Activated CD8-positive, alpha-beta memory T cell treated with anti-CD3 and anti-CD28 coated beads for 1 hour (primary cell): ENCODE measurements at places on chromosomes 7 and 10.

GRCh38 chr7:51666751-51667150 lies 350.1 kb upstream of the COBL start:
- DNase-seq, result no peak

GRCh38 chr7:125871431-125871830 lies 941.8 kb upstream of the POT1 start:
- DNase-seq, result no peak

GRCh38 chr7:157769086-157769485 lies 432.3 kb downstream of the DNAJB6 start:
- DNase-seq, result no peak

GRCh38 chr10:125203186-125203800 lies 42.9 kb upstream of the CTBP2 start:
- no peak for DNase-seq

- no peak for DNase-seq
These were observed 362.9 kb downstream of the MAGI2 start for GRCh38 chr7:79090543-79090942.

DNA sequence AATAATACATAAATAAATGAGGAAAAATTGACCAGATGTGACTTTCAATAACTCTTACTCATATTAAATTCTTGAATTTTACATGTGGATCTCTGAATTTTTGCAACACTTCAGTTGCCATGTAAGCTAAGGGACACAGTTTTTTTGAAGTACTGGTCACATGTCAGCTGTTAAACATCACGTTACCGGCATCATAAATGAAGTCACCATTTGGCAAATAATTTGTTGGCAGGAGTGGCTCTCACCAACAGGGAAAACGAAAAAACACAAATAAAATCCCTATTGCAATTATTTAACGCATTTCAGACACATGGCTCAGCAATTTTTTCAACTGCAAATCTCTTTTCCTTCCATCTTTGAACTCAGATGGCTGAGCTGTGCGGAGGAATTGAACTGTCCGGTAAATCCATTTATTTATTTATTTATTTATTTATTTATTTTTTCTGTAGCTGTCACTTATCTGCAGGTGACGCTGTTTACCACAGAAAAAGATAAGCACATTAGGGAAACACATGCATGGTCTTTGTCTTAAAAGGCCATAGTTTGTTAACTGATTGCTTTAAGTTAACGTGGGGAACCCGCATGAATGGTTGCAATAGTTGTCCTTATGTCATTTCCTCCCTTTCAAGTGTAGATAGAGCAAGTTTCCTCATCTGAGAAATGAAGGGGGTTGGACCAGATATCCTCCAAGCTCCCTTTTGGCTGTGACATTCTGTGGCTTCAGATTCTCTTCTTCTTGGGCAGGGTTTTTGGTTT lies 64.7 kb upstream of the JAZF1 start:
- DNase-seq, result no peak

DNA sequence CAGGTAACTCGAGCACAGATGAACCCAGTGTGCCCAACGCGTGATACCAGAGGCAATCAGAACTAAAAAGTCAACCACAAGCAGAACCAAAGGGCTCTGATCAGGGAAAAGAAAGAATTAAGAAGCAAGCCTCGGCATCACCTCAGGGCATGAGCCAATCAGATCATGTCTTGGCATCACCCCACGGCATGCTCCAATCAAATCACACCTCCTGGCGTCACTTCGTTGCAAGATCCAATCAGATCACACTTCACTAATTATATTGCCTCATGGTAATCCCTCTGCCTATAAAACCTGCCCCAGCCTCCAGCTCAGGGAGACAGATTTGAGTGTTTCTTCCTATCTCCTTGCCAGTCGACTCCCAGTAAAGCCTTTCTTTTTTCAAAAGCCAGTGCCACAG lies 46.8 kb downstream of the TYW1B start:
- no peak for DNase-seq

- DNase-seq, result no peak
These were observed 202.3 kb downstream of the AHR start for GRCh38 chr7:17500736-17501135.

GRCh38 chr10:32131388-32131787 lies 75.2 kb upstream of the KIF5B start:
- DNase-seq, result no peak

DNA sequence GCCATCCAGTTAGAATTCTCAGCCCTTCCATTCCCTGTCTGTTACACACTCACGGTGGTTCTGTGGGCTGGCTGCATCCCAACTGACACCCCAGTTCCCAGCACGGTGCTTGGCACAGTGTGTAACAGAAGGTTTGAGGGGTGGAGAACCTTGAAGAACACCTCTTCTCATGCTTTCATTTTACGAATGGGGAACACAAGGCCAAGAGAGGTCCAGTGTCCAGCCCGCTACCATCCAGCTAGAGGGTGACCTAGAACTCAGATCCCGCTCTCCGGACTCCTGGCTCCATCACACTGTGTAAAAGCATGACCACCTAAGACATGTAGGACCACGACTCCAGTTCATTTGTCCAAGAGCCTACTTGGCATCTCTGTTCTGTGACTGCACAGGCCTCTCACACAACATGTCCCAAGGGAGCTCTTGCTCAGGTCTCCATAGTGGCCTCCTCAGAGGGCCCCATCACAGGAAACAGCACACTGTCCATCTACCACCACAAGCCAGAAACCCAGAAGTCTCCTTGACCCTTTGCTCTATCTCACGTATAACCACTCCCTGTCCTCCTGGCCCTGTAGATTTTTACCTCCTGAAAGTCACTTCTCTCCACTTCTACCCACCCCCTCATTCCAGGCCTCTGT lies 2.8 kb upstream of the CDH23 start:
- DNase-seq, result no peak

GRCh38 chr7:106731187-106731586 lies 70.2 kb upstream of the CCDC71L start:
- DNase-seq, result no peak

- DNase-seq, result no peak
These were observed 113.1 kb downstream of the ZMIZ1 start for GRCh38 chr10:79181698-79182521.

- no peak for DNase-seq
These were observed 45.1 kb downstream of the ZNF503 start for GRCh38 chr10:75356484-75356883.

DNA sequence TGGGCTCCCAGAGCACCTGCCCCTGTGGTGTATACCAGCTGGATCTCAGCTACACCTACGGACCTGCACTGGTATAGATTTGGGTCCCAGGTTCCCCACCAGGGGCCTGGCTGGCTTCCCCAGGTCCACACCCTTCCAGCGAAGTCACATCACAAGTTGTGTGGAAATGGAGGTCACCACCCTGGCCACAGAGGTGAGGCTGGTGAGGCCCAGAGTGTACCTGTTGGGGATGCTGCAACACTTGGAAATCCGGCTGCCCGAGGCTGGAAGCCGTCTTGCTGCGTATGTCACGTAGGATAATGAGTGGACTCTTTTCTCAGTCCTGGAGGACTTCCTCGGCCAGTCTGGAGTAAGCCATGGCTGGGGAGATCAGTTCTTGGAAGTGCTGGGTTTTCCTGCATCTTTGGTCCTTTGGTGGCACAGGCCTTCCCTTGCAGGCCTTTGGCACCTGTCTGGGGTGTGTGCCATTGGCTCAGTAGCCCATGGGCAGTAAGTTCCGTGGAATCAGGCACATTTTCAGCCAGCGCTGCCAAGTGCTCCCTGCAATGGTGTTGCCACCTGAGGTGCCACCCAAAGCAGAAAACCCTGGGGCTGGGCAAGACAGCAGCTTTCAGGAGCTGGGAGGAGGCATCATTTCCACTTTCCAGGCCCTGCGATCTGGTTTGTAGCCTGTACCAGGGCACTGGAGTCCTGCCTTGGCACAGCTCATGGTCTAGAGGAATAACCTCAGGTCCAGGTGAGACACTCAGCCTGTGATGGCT lies 97.9 kb downstream of the LHPP start:
- no peak for DNase-seq

GRCh38 chr7:111873963-111874690 lies 311.8 kb upstream of the IMMP2L start:
- no peak for DNase-seq

- no peak for DNase-seq
These were observed 931 bp downstream of the PAPSS2 start for GRCh38 chr10:87660484-87661133.

GRCh38 chr7:116241291-116241690 lies 31.0 kb downstream of the TES start:
- no peak for DNase-seq

DNA sequence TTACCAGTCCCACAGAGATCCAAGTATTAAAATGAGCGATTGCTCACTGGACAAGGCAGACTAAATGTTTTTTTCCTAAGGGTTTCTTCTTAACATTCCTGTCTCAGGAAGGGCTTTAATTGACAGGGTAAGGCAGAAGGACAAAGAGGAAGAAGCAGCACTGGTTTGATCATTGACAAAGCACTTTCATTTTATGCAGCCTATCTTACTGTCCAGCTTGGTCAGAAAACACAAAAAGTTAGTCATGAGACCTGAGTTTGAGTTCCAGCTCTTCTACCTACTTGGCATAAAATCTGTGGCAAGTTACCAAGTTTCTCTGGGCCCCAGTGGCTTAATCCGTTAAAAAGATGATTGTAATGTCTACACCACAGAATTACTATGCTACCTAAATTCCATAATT lies 458.5 kb downstream of the GFRA1 start:
- DNase-seq, result no peak

DNA sequence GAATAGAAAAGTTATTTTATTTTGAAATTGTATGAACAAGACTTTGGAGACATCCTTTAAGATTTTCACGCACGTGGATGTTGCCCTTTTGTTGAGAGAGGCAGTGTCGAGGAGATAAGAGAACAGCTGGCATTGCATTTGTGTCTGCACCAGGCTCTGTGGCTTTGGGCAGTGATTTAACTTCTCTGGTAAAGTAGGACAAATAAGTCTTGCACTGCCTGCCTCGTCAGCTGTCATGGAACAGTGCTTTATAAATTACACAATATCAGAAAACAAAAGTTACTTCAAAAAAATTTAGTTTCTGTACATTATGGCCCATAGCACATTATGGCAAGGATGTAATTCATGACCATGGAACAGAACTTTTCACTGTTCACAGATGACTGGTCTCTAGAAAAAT lies 20.1 kb downstream of the SNX10 start:
- no peak for DNase-seq

- DNase-seq, result no peak
These were observed 126.3 kb downstream of the MAD1L1 start for GRCh38 chr7:2106440-2106839.

- no peak for DNase-seq
These were observed 82.4 kb downstream of the SHH start for GRCh38 chr7:155729847-155730246.

DNA sequence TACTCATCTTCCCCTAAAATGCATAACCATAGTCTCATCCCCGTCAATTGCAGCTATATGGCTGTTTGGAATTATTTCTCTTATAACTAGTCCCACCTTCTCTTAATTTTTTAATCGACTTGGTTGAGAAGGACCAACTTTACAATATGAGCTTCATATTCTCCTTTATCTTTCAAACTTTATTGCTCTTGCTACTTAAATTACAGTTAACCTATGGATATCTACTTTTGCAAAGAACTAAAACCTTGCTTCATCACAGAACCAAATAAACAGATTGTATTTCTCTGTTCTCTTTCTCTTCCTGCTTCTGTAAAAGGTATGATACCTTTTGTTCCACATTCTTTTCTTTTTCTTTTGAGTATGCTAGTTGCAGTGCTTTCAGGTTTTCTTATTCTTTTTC lies 6.1 kb downstream of the CREM start:
- DNase-seq, result no peak

DNA sequence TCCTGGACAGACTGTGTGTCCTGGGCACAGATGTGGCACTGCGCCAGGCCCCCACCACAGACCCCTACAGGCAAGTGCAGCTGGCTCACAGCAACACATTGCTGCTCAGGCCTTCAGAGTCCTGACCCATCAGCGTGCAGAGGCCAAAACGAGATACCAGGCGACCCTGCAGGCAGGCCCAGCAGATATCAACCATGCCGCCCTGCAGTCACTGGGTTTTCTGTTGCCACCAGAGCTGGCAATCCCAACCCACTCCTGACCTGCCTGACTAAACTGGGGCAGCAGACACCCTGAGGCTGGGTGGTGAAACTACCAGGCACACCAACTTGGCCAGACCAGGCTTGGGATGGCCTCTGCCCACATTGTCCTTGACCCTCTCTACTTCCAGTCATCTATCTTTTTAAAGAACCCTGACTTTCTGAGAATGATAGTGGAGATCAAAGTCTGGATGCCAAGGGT lies 20.3 kb downstream of the ZCCHC24 start:
- no peak for DNase-seq

DNA sequence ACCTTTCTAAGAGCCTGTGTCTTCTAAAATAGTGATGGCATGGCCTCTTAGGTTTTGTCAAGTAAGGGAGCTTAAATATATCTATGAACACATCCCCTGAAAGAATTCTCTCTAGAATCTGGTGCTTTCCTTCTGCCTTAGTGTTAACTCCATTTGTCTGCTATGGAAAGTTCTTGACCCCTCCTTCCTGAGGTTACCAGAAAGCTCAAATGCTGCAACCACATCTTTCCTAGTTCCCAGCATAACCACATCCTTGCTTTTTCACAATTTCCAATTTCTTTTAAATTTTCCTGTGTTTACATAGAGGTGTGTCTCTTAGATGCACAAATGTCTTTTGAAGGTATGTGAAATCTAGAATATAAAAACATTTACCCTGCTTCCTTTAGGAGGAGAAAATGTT lies 16.4 kb upstream of the GSDME start:
- DNase-seq, result no peak

DNA sequence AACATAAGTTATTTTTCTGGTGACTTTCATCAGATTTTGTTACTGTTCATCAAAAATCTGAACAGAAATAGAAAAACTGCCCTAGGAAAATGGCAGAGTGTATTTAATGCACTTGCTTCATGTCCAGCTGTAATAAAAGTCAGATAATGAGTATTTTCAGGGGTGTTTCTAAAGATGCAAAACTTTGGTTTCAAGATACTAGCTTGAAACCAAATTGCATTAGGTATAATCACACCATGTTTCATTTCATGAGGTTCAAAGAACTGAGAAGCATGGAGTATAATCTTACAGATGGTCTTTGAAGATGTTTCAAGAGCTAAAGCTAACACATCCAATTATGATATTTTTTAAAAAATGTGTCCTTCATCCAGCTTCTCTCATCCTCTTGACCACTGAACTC lies 128.9 kb downstream of the NRCAM start:
- no peak for DNase-seq

DNA sequence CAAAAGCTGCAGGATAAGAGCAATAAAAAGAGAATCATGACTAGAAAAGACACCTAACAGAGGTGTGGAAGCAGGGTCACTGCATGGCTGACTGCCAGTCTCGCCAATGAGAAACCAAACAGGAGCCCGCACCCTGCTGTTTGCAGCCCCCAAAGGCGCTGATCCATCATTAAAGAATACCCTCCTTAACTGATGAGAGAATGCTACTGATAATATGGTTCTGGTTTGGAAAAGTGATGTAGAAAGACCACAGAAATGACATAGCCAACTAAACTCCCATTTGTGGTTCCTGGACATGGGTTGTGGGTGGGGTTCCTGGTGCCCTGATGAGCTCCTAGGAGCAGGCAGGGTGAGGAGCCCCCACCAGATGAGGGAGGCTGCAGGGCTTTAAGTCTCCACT lies 207.4 kb downstream of the TNS3 start:
- no peak for DNase-seq
